Large intestine (tissue), 12 donors: ENCODE measurements at places on chromosomes 5 and 9. TPM values are rescaled to one million over a fixed set of nuclear protein-coding genes. Genes with fewer than 3 reads are reported as not detected.
A peak's percentile ranks its signal among the peaks of the same experiment; 100 is the strongest.

Gene SPATA9
- 1.1 TPM for polyA plus RNA-seq

Gene GRM6
- polyA plus RNA-seq: 0.70 TPM

Gene ZFAND5
- polyA plus RNA-seq: 142 TPM

Gene CLIC3
- polyA plus RNA-seq: 3.6 TPM

Gene FKTN
- 16.5 TPM for polyA plus RNA-seq

Gene TRIM7
- 0.61 TPM for polyA plus RNA-seq

Gene ZDHHC11
- polyA plus RNA-seq: 41.0 TPM

Gene IFNE
- polyA plus RNA-seq: 1.8 TPM

Gene HTR4
- 4.7 TPM for polyA plus RNA-seq

Gene PITX1
- polyA plus RNA-seq: 19.6 TPM

Gene TMEM161B
- 31.8 TPM for polyA plus RNA-seq

Gene BTNL3
- polyA plus RNA-seq: 158 TPM

- H3K27ac ChIP-seq: no peak overlapping the region
- no peaks in the 10 kb centered on the region for H3K4me1 ChIP-seq
- peaks cover 30% of the 10 kb centered on the region for H3K36me3 ChIP-seq
- H3K27me3 ChIP-seq: no peaks in the 10 kb centered on the region
- no peak for DNase-seq
These were observed 95.8 kb upstream of the RARS1 start for GRCh38 chr5:168390491-168390890.

DNA sequence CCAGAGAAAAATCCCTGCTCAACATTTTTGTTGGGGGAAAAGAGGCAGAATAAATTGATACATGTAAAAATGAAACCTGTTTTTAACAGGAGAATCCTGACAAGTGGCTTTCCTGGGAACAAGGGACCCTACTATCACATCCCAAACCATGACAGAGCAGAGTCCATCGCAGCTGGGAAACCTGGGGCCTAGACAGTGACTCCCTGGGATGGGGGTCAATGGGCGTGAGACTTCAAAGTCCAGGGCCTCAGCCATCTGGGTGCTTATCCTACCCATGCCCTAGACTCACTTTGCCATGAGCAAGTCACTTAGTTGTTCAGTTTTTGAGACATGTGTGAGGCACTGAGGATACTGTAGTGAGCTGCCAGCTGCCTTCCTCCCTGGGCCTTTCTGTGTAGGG, 5.7 kb downstream of the TCOF1 start:
- peaks cover 11% of the 10 kb centered on the region for H3K4me1 ChIP-seq
- H3K36me3 ChIP-seq: peaks cover 68% of the 10 kb centered on the region
- no peak overlapping the region for H3K4me3 ChIP-seq
- DNase-seq: peak; percentile 61
- peak overlapping the region; percentile 37 for H3K27ac ChIP-seq

GRCh38 chr9:106639873-106640568, 222.9 kb upstream of the ZNF462 start:
- DNase-seq: no peak
- no peaks in the 10 kb centered on the region for H3K27me3 ChIP-seq
- no peak overlapping the region for H3K27ac ChIP-seq
- no peaks in the 10 kb centered on the region for H3K4me1 ChIP-seq
- H3K4me3 ChIP-seq: no peak overlapping the region
- no peaks in the 10 kb centered on the region for H3K36me3 ChIP-seq

DNA sequence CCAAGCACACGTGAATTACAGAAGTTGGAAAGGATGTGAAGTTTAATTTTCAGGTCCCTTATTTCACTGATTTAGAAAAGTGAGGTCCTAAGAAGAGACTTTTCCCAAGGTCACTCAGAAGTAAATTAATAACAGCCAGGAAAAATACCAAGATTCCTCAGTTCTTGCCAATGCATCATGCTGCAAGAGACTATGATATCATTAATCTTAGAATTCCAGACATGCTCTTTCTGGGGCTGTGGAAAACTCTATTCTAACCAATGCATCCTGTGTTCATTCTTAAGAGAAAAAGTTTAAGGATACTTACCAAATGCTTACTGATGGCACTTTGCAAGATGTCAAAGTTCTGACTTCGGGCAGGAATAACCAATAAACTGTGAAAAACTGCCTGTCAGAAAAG, 42.8 kb downstream of the TEX10 start:
- H3K36me3 ChIP-seq: peaks cover 28% of the 10 kb centered on the region
- H3K27ac ChIP-seq: no peak overlapping the region
- no peaks in the 10 kb centered on the region for H3K4me1 ChIP-seq
- no peaks in the 10 kb centered on the region for H3K27me3 ChIP-seq
- no peak for DNase-seq

- H3K4me1 ChIP-seq: peaks cover 10% of the 10 kb centered on the region
- no peak overlapping the region for H3K4me3 ChIP-seq
- no peaks in the 10 kb centered on the region for H3K27me3 ChIP-seq
- DNase-seq: no peak
- peak overlapping the region; percentile 36 for H3K27ac ChIP-seq
These were observed 29.0 kb downstream of the RGS3 start for GRCh38 chr9:113492343-113493202.

DNA sequence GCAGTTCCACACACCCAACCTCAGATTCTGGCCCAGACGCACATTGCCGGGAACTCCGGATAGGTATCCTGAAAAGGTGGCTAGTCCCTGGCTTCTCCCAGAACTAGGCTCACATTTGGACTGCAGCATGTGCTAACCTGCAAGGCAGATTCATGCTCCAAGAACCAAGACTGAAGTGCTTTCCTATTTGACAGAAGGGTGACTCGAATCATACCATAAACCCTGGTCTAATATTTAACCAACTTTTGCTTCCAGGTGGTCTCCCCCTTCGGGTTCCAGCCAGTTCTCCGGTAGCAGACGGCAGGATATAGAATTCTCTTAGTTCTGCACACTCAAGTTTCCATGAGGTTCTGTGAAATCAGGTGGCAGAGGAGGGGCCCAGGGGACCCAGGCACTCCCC, 7.6 kb downstream of the PTGES start:
- no peak for DNase-seq
- H3K4me3 ChIP-seq: no peak overlapping the region
- H3K4me1 ChIP-seq: no peaks in the 10 kb centered on the region
- no peaks in the 10 kb centered on the region for H3K36me3 ChIP-seq

DNA sequence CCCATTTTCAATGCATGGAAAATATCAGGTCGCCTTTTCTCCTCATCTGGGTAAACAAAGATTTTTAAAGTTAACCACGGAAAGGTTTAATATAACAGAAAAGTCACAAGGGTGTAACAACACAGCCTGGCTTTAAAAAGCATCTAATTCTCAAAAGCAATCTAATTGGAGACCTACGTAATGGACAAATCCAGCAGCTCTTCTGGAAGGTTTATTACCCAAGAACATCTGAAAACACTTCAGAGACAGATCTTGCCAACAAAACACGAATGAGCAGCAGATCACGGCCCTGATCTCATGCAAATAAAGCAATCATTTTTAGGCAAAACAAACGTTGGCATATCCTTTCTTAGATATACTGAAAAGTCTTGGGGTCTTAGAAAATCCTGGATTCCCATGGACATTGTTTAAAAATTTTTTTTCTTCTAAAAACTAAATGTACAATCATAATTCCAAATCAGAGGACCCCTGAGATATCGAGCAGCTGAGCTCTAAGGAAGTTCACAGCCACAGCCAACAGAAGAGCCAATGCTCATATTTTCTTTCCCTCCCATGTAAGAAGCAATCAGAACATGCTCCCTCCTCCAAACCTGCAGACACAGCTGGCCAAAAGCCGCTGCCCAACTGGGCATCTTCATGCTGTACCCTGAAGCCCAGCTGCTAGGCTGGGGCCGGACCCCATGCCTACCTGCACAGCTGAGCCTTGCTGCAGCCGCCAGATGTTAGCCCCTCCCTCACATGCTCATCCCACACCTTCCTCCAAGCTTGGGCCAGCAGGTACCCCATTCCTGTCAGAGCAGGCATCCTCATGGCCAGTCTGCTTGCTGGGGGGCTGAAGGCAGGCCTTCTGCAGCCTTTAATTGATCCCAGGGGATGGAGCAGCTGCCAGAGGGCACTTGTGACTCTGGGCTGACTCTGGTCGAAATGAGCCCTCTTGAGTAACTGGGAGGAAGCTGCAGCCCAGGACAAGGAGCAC, 11.2 kb downstream of the ANKS6 start:
- H3K27ac ChIP-seq: no peak overlapping the region
- no peak for DNase-seq

- peaks cover 15% of the 10 kb centered on the region for H3K4me1 ChIP-seq
- DNase-seq: no peak
- H3K27ac ChIP-seq: no peak overlapping the region
- H3K4me3 ChIP-seq: no peak overlapping the region
- no peaks in the 10 kb centered on the region for H3K36me3 ChIP-seq
These were observed 180.1 kb upstream of the ELL2 start for GRCh38 chr5:96141749-96142148.

DNA sequence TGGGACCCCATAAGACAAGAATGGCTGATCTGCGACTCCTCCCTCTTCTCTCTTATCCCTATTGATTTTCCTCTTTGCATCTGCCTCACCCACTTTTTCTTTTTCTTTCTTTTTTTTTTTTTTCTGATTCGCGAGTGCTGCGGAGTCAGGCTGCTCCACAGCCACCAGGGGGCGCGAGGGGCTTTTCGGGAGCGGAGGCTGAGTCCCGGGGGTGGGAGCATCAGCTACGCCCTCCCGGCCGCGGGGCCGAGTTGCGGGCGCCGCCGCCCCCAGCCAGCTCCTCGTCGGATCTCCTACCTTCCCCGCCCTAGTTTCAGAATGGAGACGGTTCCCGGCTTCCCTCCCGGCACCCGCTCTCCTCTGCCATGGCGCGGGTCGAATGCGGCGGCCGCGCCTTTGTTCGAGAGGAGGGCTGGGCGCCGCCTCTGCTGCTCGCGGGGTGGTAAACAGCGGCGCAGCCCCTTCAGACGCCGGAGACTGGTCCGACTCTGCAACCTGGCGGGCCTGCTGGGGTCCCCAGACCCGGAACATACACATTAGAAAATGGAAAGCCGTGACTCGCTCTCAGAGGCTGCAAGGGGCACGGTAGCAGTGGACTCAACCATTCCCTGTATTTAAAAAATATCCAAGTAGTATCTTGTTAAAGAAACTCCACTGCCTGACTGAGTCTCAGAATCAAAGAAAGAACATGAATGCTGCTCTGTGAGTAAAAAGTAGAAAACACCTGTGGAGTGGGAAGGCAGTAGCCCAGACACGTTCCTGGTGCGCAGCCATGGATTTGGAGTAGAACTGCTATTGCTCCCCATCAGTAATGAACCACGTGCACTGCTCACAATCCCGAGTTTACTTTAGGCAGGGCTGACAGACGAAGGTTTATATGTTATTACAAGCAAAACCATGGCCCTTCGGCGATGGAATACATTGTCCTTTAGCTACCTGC, 55.7 kb downstream of the DPYSL3 start:
- peaks cover 52% of the 10 kb centered on the region for H3K27me3 ChIP-seq
- H3K4me1 ChIP-seq: peaks cover 4% of the 10 kb centered on the region
- no peaks in the 10 kb centered on the region for H3K36me3 ChIP-seq
- peak overlapping the region; percentile 70 for H3K4me3 ChIP-seq
- H3K27ac ChIP-seq: peak overlapping the region; percentile 72

DNA sequence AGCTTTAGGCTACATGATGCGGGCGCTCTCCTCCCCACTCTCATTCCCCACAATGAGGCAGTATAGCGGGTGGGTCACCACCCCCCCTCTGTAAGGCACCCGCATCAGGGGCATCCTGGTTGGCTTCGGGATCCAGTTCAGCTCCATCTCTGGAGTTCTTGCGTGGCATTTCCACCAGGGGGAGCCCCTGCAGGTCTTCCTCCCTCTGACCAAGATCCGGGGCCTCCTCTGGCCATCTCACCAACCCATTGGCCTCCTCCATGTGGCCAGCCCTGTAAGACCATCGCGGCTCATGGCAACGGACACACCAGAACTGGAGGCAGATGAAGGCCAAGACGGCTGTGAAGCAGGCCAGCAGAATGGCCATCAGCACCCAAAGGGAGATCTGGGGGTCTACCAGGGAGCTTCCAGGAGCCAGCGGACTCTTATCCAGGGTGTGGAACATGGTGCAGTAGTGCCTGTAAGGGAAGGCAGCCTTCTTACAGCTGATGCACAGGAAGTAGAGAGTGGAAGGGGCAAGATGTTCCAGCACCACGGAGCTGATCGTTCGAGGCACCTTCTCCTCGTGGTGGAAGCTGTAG, 77.0 kb downstream of the CYFIP2 start:
- H3K4me1 ChIP-seq: peaks cover 5% of the 10 kb centered on the region
- H3K36me3 ChIP-seq: peaks cover 2% of the 10 kb centered on the region
- no peak overlapping the region for H3K27ac ChIP-seq

DNA sequence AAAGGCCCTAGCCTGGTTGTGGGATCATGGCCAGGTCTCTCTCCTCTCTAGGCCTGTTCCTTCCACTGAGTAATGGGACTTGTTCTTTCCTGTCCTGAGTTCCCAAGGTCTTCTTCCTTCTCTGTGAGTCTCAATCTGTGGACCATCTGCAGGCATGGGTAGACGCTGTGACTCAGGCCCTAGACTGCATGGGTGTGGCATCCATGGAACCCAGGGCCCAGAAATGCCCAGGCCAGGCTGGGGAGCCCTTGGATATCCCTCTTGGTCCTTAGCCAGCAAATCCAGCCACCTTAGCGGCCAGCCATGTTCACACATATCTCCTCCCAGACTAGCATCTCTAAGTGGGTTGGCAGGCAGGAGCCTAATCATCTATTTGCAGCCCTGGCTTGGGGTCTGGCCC, 2.3 kb upstream of the ACSL6 start:
- H3K27ac ChIP-seq: no peak overlapping the region
- H3K4me3 ChIP-seq: no peak overlapping the region
- H3K4me1 ChIP-seq: peaks cover 6% of the 10 kb centered on the region
- H3K36me3 ChIP-seq: no peaks in the 10 kb centered on the region
- peaks cover 41% of the 10 kb centered on the region for H3K27me3 ChIP-seq

GRCh38 chr9:91291866-91292265, 69.9 kb downstream of the AUH start:
- no peak overlapping the region for H3K4me3 ChIP-seq
- no peaks in the 10 kb centered on the region for H3K4me1 ChIP-seq
- H3K27me3 ChIP-seq: no peaks in the 10 kb centered on the region

GRCh38 chr5:114636271-114636670, 274.4 kb downstream of the KCNN2 start:
- H3K4me1 ChIP-seq: no peaks in the 10 kb centered on the region
- no peaks in the 10 kb centered on the region for H3K36me3 ChIP-seq
- no peak overlapping the region for H3K4me3 ChIP-seq
- no peak overlapping the region for H3K27ac ChIP-seq

DNA sequence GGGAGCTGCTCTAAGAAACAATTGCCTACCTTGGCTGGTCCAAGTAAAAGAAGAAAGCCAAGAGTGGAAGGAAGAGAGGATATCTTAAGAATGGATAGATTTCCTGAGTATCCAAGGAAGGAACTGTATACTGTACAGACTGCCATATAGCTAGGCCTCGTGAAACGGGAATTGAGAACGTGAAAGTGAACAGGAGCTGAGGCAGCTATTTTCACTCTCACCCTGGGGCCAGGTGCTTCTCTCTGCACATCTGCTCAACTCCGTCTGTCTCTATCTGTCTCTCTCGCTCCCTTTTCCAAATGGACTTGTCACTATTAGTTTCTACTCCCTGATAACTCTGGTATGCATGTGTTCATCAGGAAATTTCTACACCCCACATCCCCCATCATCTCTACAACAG, 35.9 kb upstream of the TESK1 start:
- H3K36me3 ChIP-seq: no peaks in the 10 kb centered on the region
- no peak overlapping the region for H3K27ac ChIP-seq
- H3K4me1 ChIP-seq: peaks cover under 1% of the 10 kb centered on the region
- H3K27me3 ChIP-seq: no peaks in the 10 kb centered on the region

GRCh38 chr5:94968507-94969095, 316.3 kb downstream of the MCTP1 start:
- H3K36me3 ChIP-seq: no peaks in the 10 kb centered on the region
- H3K4me3 ChIP-seq: no peak overlapping the region
- no peaks in the 10 kb centered on the region for H3K4me1 ChIP-seq
- no peak overlapping the region for H3K27ac ChIP-seq
- H3K27me3 ChIP-seq: no peaks in the 10 kb centered on the region
- DNase-seq: peak; percentile 54

- no peak for DNase-seq
- H3K4me1 ChIP-seq: no peaks in the 10 kb centered on the region
- H3K4me3 ChIP-seq: no peak overlapping the region
- no peak overlapping the region for H3K27ac ChIP-seq
These were observed 24.1 kb downstream of the FABP6 start for GRCh38 chr5:160253441-160253840.
